Activated CD4-positive, alpha-beta T cell treated with anti-CD3 and anti-CD28 coated beads, Interleukin-2, amount 50 U/mL, for 48 hours (primary cell): ENCODE measurements at places on chromosomes 5 and 9.

DNA sequence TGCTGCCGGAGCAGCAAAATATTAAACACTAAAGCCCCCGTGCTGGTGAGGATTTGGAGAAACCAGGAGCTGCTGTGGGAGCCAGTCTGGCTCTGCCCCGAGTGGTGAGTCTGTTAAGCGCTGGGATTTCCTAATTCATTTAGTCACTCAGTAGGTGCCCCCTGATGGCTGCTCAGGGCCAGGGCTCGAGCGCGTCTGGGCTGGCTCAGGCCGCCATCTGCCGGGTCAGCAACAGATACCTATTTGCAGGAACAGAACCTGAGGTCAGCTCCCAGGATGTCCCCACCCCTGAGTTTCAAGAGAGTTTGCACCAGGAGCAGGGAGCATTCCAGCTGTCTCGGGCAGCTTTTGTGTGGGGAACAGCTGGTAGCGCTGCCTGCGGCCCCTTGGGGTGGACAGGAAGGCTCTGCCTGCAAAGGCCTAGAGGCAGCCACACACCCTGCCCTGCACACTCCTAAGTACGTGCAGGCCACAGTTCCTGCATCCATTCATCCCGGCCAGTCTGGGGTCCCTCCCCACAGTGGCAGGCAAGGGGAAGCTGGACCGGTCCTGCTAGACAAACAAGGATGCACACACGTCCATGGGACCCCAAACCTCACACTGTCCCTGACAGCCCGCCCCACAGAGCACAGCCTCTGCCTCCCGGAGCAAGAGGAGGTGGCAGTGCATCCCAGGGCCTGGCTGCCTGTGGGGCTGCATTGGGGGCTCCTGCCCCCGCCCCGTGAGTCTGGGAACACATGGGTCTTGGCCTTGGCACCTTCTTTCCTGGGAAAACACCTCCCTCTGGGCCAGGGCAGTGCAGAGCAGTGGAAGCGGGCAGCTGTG, 83.7 kb downstream of the ADAMTS2 start:
- peak; percentile 10 for DNase-seq

DNA sequence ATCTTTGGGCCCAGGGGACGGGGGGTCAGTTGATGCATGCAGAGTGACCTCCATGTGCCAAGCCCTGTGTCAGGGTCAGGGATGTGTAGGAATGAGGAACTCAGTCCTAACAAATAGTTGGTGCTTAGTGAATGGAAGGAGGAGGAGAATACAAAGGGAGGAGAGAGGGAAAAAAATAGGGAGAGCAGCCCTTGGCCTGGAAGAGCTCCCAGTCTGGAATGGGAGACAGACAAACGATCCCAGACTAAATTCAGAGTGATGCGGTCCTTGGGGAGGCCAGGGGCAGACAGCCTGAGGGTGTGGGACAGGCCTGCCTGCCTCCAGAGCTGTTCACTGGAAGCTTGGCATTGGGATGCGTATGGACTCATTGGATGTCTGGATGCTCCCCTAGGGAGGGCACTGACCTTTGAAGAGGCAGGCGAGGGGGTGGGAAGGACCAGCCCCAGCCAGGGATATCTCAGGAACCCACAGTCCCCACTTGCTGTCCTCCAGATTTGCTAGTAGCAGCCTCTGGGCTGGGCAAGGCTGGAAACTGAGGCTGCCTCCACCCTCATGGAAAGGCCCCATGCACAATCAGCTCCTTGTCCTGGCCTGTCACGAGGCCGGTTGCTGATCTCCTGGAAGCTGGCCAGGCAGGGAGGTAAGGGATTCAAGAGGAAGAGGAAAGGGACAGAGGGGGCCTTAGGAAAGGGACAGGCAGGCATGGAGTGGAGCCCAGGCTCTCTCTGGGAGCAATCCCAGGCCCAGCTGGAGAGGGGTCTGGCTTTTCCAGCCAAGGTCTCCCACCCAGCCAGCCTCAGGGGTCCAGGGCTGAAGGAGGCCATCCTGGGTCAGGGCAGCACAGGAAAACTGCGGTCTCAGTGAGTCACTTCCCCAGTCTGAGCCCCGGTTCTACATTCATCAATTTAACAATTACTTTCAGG, 69.0 kb upstream of the GGTA1 start:
- no peak for DNase-seq

- no peak for DNase-seq
These were observed 9.8 kb downstream of the CXCL14 start for GRCh38 chr5:135568923-135569360.

DNA sequence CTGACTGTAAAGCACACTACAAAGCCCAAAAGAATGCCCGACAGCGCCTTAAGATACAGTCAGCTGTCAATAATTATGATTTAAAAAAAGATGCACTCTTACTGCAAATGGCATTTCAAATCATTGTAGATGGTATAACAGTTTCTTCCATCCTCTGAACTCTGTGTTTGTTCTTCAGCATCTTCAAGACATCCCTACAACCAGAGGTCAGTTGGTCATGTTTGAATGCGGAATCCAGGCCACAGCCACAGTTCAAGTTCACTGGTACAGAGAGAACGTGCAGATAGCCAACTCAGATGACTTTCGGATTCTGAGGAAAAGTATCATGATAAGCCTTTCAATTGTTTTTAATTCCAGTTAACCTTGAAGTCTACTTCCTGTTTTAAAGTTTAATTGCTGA, 8.7 kb upstream of the MYOT start:
- no peak for DNase-seq

- no peak for DNase-seq
These were observed 47.4 kb upstream of the SLC2A8 start for GRCh38 chr9:127349483-127350113.

- no peak for DNase-seq
These were observed 1.7 kb downstream of the DUSP1 start for GRCh38 chr5:172769342-172769615.

GRCh38 chr9:35882263-35882848, 12.2 kb upstream of the OR13J1 start:
- peak; percentile 85 for DNase-seq

- DNase-seq, result peak; percentile 63
These were observed 13.1 kb downstream of the LRRC26 start for GRCh38 chr9:137156567-137157375.

DNA sequence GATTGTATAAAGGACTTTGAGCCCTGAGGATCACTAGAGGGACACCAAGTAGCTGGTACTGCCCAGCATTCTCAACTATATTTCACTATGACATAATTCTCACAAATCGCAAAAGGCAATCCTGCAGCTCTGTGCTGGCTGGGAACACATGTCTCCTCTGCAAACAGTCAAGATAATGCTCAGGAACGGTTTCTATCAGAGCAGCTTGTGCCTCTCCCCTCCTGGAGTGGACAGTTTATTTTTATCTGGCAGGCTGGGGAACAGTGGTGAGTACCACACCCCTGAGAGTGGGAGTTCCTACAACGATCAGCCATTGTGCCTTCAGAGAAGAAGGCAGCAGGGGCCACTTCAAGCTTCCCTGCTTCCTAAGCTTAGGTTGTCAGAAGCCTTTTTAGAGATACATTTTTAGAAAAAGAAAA, 65.8 kb downstream of the ERAP1 start:
- DNase-seq, result no peak

DNA sequence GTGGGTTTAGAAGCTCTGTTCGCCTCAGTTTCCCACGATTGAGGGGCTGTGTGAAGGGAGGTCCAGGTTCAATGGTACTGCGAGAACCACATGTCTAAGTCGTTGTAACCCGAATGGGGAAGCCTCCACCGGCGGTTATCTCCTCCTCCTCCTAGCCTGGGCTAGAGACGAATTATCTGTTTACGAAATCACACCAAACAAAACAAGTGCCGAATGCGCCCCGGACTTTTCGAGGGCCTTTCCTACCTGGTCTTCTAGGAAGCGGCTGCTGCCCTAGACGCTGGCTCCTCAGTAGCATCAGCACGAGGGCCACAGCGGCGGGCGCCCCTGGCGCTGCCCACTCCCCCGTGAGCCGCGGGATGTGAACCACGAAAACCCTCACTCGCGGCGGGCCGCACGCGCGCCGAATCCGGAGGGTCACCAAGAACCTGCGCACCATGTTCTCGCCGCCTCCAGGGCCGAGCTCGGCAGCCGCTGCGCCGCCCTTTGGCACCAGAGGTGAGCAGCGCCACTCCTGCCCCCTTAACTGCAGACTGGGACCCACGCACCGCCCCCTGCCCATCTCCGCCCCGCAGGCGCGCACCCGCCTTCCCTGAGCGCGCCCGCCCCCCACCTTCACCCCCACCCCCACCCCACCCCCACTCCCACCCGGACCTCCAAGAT, at the start of gene CDKN2A:
TSS of gene CDKN2A (minus strand) at position 500 of the 663 bp plus-strand sequence.
- DNase-seq, result peak; percentile 55

GRCh38 chr9:2359891-2360471, 261.6 kb upstream of the VLDLR start:
- DNase-seq, result no peak

GRCh38 chr5:8418049-8418426, 549.1 kb downstream of the MTRR start:
- no peak for DNase-seq

DNA sequence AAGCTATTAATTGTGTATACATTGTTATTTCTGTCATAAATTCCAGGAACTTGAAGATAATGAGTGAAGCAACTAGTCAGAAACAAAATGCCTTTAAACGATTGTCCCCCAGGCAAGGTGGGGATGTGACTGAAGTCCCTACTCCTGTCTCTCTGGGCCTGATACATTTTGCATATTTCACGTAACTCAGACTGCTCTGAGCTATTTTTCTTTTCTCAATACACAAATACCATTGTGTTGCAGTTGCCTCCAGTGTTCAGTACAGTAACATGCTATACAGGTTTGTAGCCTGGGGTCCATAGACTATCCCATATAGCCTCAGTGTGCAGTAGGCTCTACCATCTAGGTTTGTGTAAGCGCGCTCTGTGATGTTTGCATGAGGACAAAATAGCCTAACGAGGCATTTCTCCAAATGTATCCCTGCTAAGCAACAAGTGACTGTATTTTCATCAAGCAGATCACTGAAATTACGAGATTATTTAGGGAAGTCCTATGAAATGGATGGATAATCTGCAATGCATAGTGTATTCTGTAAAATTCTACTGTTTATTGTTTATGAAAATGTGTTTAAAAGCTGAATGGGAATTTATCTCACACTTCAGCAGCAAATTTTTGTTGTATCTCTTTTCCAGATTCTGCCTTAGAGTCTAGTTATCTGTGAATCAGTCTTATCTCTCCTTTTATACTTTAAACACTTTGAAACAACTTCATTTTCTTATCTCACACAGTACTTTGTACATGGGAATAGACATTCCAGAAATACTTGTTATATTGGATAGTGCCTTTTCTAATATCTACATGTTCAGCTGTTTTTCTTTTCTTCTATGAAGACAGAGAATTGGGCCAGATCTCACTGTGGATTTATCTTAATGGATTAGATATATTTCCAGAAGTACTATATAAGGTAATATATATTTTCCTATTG, 150.5 kb downstream of the CD180 start:
- DNase-seq, result no peak

- no peak for DNase-seq
These were observed 27.9 kb downstream of the TMEM215 start for GRCh38 chr9:32811246-32811645.

GRCh38 chr5:67886761-67887160, 328.8 kb upstream of the PIK3R1 start:
- DNase-seq, result no peak

- no peak for DNase-seq
These were observed 191.1 kb upstream of the DMRT1 start for GRCh38 chr9:650362-650761.

- DNase-seq, result no peak
These were observed 3.5 kb upstream of the GBGT1 start for GRCh38 chr9:133167096-133167730.

DNA sequence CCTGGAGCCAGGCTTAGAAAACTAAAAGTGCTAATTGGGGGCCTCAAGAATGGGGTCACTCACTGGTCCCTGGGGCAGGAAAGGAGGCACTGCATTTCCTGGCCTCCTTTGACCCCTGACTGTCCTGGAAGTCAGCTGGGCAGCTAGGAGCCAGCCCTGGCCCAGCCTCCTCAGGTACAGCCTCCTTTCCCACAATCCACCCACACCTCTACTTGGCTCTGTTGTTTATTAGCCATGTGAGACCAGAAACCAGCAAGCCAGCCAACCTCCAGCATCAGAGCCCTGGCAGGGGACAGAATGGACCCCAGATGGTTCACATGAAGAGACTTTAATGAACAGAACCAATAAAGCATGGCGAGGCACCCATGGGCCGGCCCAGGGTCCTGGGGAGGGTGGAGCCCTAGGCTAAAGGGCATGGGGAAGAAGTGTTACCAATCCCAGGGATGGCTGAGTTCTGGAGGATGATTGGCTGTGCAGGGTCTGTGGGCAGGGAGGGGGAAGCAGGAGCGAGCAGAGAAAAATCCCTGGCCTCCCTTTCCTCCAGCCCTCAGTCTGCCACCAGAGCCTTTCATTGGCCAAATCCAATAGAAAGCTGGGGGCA, 55.3 kb upstream of the ANGPTL2 start:
- DNase-seq, result no peak

GRCh38 chr9:137866226-137867141, 11.1 kb upstream of the CACNA1B start:
- no peak for DNase-seq

GRCh38 chr5:1493941-1494340, 29.8 kb downstream of the LPCAT1 start:
- DNase-seq, result no peak

- no peak for DNase-seq
These were observed 215.3 kb downstream of the FOXD4L6 start for GRCh38 chr9:40913096-40913719.

- DNase-seq, result no peak
These were observed 48.8 kb upstream of the TBCA start for GRCh38 chr5:77824981-77825380.

DNA sequence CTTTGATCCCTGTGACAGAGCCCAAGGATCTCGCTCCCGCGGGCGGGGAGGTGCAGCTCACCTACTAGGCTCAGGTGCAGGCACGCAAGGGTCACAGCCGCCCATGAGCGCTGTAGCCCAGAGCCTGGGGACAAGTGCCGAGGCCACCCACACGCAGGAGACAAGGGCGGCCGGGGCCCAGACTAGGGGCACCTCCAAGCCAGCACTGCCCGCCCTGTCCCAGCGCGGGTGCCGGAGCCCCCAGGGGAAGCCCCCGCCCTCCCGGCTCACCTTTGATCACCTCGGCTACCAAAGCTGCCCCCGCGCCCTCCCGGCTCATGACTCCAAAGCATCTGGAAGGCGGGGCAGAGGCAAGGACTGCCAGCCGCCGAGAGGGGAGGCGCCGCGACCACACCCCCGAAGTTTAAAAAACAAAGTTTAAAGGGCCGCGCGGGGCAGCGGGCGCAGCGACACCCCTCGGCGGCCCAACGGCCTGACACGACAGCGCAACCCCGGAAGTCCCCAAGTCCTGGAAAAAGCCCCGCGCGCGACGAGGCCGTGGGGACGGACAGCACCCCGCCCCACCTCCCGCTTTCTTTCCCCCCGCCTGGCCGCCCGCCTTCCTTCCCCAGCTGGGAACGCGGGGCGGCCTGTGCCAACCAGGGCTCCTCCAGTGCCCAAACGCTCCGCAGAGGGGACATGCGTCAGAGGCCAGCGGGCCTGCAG, 53.0 kb downstream of the CDC14B start:
- peak; percentile 78 for DNase-seq
